ENCODE measurements at places on chromosomes 1 and 21. TPM values are rescaled to one million over a fixed set of nuclear protein-coding genes. Genes with fewer than 3 reads are reported as not detected.

The EPHA8 gene
- 7.1 TPM for total RNA-seq

The LCK gene
- 57.0 TPM for total RNA-seq

GRCh38 chr1:192489748-192490147 is 85.8 kb upstream of the RGS1 start:
- no peaks in the 10 kb centered on the region for H3K36me3 ChIP-seq
- no peak overlapping the region for H3K4me3 ChIP-seq
- no peaks in the 10 kb centered on the region for H3K4me1 ChIP-seq
- no peak overlapping the region for H3K27ac ChIP-seq

The DMBX1 gene
- 1.7 TPM for total RNA-seq

The MYBPH gene
- not detected for total RNA-seq

DNA sequence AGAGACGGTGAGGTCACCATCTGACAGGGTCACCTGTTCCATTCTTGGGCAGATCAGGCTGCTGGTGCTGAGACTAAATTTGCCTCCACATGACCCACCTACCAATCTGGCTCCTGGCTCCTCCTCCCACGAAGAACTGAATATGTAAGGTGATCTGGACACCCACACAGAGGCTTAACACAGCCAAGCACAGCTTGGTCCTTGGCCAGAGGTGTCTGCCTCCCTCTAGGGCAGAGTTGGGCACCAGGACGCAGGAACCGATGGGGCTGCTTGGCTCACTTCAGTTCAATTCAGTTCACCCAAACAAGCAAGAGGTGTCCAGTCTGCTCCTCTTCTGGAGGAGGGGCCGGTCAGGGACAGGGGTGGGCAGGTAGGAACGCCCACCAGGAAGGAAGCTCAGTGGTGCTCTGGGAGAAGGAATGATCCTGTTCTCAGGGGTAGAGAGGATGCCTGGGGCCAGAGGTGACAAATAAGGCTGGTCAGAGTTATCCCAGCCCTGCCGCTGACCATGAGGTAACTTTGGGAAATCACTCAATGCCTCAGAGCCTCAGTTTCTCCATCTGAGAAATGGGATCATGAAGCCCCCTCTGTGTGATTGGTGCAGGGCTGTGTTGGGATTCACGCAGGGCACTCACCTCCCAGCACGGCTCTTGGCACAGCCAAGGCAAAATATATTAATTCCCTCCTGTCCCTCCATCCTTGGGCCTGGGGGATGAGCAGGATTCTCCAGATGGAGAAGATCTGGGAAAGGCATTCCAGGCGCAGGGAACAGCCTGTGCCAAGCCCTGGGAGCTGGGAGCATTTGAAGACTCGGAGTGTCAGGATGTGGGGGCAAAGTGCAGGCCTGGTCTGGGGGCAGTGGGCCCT is 284.5 kb downstream of the PTPRU start:
- no peak overlapping the region for H3K27ac ChIP-seq
- no peaks in the 10 kb centered on the region for H3K27me3 ChIP-seq
- H3K36me3 ChIP-seq: no peaks in the 10 kb centered on the region
- H3K4me3 ChIP-seq: no peak overlapping the region

The LCE6A gene
- not detected for total RNA-seq

GRCh38 chr1:177124577-177125278 is 39.8 kb downstream of the ASTN1 start:
- no peaks in the 10 kb centered on the region for H3K4me1 ChIP-seq
- no peak overlapping the region for H3K27ac ChIP-seq
- H3K36me3 ChIP-seq: no peaks in the 10 kb centered on the region

DNA sequence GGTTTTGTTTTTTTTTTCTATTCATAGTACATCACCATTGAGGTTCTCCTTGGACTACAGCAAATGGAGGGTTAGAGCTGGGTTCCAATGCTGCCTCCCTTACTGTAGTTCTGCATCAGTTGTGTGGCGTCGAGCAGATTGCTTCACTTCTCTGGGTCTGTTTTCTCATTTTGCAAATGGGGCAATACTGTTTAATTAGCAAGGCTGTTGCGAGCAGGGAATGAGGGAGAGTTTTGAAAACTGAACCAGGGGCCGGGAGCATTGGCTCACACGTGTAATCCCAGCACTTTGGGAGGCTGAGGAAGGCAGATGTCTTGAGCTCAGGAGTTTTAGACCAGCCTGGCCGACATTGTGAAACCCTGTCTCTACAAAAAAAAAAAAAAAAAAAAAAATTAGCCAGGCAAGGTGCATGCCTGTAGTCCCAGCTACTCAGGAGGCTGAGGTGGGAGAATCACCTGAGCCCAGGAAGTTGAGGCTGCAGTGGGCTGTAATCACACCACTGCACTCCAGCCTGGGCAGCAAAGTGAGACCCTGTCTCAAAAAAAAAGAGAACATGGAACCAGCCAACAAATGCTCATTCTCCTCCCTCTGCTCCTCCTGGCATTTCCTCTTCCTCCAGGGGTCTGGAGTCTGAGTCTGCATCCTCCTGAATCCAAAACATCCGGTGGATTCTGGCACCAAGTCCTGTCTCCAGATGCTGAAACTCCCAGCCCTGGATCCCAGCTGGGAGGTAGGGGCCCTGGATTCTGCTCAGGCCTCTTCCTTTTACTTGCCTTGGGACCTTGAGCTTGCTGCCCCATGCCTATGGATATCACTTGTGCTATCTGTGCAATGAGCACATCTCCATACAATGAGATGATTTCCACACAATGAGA is 3.7 kb upstream of the PLOD1 start:
- no peaks in the 10 kb centered on the region for H3K36me3 ChIP-seq
- no peak overlapping the region for H3K4me3 ChIP-seq
- peaks cover 14% of the 10 kb centered on the region for H3K4me1 ChIP-seq
- H3K27ac ChIP-seq: peak overlapping the region; percentile 89

GRCh38 chr1:9093581-9093980 is 24.1 kb upstream of the SLC2A5 start:
- no peak overlapping the region for H3K27ac ChIP-seq
- peaks cover 8% of the 10 kb centered on the region for H3K27me3 ChIP-seq
- DNase-seq: no peak
- H3K36me3 ChIP-seq: peaks cover 39% of the 10 kb centered on the region

The FAM76A gene
- total RNA-seq: 14.5 TPM

The SHC1 gene
- total RNA-seq: 180 TPM

DNA sequence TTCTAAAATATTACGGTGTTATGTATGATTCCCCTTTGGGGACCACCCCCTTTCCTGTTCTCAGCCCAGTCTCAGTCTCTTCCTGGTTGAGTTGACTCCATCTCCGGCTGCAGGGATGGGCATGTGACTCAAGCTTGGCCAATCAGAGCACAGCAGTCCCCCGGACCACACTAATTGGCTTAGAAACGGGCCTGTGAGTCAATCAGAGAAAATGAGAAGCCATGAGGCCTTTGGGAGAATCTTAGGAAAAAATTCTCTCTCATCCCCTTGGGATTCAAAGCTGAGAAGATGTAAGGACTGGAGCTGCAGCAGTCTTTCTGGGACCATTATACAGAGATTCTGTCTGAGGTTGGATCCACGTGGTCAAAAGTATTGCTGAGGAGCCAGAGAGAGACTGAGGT is 10.7 kb upstream of the FHAD1 start:
- H3K4me1 ChIP-seq: peaks cover 14% of the 10 kb centered on the region
- no peak overlapping the region for H3K4me3 ChIP-seq
- no peak for DNase-seq

GRCh38 chr1:32454726-32455125 is 10.1 kb upstream of the ZBTB8B start:
- no peak overlapping the region for H3K4me3 ChIP-seq
- DNase-seq: no peak
- H3K27ac ChIP-seq: no peak overlapping the region
- H3K4me1 ChIP-seq: no peaks in the 10 kb centered on the region
- H3K27me3 ChIP-seq: peaks cover 11% of the 10 kb centered on the region
- peaks cover 34% of the 10 kb centered on the region for H3K36me3 ChIP-seq

The BRDT gene
- total RNA-seq: 0.13 TPM

The C1orf116 gene
- 2.4 TPM for total RNA-seq

- no peak overlapping the region for H3K27ac ChIP-seq
- DNase-seq: no peak
- no peak overlapping the region for H3K4me3 ChIP-seq
- no peaks in the 10 kb centered on the region for H3K4me1 ChIP-seq
- peaks cover 10% of the 10 kb centered on the region for H3K36me3 ChIP-seq
Observed at GRCh38 chr1:231125972-231126580, 35.8 kb upstream of the TRIM67 start.

DNA sequence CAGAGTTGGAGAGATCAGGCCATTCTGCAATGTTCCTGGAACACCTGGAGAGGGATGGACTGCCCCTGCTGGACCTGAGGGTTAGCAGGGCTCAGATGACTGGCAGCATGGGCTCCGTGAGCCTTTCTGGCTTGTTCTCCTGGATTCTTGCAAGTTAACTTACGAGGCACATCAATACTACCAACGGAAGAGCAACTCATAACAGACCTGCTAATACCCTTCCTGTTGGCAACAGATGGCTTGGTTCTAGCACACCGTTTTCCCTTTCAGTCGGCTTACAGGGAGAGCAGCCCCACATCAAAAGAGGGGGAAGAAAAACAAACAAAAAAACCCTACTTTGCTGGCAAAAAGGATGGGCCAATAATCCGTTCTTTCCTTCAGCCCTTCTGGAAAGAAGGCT is 47.9 kb downstream of the SLC66A1 start:
- H3K4me3 ChIP-seq: no peak overlapping the region
- H3K36me3 ChIP-seq: peaks cover 21% of the 10 kb centered on the region
- H3K4me1 ChIP-seq: peaks cover 17% of the 10 kb centered on the region
- no peaks in the 10 kb centered on the region for H3K27me3 ChIP-seq
- no peak for DNase-seq
- H3K27ac ChIP-seq: no peak overlapping the region

GRCh38 chr1:99503276-99503747 is 142.6 kb upstream of the PALMD start:
- DNase-seq: no peak
- no peaks in the 10 kb centered on the region for H3K27me3 ChIP-seq
- H3K27ac ChIP-seq: no peak overlapping the region
- H3K4me1 ChIP-seq: 0 out of 2 replicates have a peak, but pooled peaks cover 4% of the 10 kb centered on the region
- peaks cover 20% of the 10 kb centered on the region for H3K36me3 ChIP-seq
- no peak overlapping the region for H3K4me3 ChIP-seq
